DMS153 (cell line): ENCODE measurements at places on chromosomes 4 and X.

- DNase-seq: no peak
These were observed 28.2 kb upstream of the PGK1 start for GRCh38 chrX:78075787-78076389.

GRCh38 chr4:113838460-113838859 lies 76.9 kb upstream of the CAMK2D start:
- DNase-seq: no peak

DNA sequence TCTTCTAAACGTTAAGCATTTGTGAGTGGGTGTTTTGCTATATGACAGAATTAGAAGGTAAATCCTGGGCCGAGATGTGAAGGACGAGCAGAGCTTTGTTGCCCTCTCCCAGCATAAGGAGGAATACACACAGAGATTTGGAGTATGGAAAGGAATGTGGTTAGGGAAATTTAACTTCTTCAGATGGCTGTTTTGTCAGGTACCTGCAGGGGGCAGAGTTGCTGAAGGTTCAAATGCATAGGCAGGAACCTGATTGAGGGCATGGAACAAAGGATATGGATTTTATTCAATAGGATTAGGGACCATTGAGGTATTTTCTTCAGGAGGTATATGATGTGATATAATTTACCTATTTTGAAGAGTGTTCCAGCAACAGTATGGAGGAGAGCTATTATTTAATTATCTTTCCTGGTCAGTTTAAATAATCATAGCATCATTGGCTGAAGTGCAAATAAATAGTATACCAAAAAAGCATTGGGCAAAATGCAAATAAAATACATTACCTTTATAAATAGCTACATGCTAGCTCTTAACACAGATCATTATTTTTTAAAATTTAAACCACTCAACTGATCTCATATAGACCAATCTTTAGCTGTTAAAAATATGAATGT lies 143.6 kb downstream of the SLIT2 start:
- peak; percentile 33 for DNase-seq

GRCh38 chrX:106972896-106973295 lies 27.1 kb downstream of the MORC4 start:
- no peak for DNase-seq

- no peak for DNase-seq
These were observed 125.0 kb downstream of the ARHGAP6 start for GRCh38 chrX:11540532-11541377.

GRCh38 chrX:134727363-134727762 lies 69.1 kb upstream of the PLAC1 start:
- DNase-seq: no peak

DNA sequence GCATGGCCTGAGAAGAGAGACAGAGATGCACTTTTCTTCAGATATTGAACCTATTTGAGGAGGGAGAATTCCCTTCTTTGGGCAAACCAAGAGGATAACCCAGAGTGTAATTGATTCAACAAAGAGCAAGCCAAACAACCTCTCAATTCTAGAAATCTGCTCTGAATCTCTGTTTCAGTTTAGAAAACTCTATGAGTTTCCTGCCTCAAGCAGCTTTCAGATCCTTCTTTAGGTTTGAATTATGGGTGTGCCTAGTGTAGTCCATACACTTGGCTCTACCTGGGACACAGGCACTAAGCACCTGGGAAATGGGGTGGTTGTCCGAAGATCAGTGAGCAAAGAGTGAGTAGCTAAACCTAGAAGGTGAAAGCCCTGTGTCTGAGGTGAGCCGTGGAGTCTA lies 52.0 kb upstream of the MTMR8 start:
- no peak for DNase-seq

GRCh38 chr4:75422998-75423397 lies 91.2 kb downstream of the RCHY1 start:
- DNase-seq: no peak

GRCh38 chr4:3332498-3332897 lies 39.7 kb downstream of the RGS12 start:
- DNase-seq: no peak

- DNase-seq: no peak
These were observed 54.7 kb downstream of the MFAP3L start for GRCh38 chr4:169971456-169972015.

DNA sequence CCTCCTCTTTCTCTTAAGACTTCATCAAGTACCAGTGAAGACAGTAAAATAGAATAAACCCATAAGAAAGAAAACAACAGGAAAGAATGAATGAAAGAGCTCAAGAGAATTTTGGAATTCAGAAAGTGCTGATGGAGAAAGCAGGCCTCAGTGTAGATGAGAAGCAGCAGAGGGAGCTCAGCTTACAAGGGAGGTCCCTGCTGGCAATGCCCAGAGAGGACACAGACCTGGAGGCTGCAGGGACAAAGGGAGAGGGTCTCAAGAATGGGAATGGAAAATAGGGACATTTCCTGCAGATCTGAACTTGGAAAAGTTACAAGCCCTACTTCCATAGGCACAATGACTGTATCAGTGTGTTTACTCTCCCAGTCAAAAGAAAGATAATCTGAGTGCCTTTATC lies 64.5 kb upstream of the MAGEA10 start:
- DNase-seq: no peak
